HCEC 1CT (cell line): ENCODE measurements at places on chromosomes 3 and 15.

DNA sequence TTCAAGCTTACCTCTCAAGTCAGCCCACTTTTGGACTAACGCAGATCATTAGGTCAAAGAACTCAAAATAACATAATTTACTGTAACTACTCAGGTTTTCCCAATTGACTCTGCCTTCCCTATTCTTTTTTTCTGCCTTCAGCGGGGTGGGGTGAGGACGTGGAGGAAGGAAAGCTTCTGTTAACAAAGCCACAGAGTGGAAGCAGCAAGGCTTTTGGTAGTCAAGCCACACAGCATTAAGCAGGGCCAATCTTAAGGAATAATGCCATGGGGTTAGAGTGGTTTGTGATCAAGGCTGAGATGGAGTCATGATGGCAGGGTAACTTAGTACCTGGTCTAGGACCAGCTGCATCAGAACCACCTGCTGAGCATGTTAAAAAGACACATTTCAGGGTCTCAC, 277.5 kb downstream of the TIGIT start:
- DNase-seq: no peak

- DNase-seq: no peak
Observed at GRCh38 chr15:89551550-89551949, 23.7 kb upstream of the TICRR start.

- no peak for DNase-seq
Observed at GRCh38 chr3:170205302-170205701, 16.9 kb upstream of the PRKCI start.

DNA sequence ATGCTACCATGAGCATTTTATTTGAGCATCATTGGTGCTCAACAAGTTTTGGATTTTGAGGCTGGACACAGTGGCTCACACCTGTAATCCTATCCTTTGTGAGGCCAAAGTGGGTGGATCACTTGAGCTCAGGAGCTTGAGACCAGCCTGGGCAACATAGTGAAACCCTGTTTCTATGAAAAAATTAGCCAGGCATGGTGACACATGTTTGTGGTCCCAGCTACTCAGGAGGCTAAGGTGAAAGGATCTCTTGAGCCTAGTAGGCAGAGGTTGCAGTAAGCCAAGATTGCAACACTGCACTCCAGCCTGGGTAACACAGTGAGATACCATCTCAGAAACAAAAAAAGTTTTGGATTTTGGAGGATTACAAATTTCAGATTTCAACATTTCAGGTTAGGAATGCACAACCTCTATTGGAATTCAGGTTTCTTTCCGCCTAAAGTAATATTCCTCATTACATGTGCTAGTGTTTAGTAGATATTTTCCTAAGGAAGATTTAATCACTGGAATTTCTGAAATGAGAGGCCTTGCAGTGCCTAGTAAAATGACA, 27.6 kb downstream of the CNOT10 start:
- DNase-seq: no peak

- peak; percentile 26 for DNase-seq
Observed at GRCh38 chr3:27589795-27590194, 105.6 kb upstream of the SLC4A7 start.

DNA sequence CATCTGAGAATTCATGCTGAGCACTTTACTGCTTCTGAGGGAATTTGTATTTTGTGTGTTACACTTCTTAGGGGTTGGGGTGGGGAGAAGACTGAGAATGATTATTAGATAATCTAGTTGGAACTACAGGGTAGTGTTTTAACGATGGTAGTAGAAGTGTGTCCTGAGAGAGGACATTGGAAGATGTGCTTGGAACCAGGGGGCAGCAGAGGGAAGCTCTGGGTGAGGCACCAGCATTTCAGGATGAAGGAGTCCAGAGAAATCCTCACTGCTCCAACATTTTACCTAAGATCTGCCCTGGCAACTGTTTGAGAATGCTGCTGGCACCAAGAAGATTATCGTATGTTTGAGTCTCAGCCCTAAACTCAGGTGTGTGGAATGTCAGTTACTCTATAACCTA, 145.5 kb downstream of the SQOR start:
- no peak for DNase-seq

- peak; percentile 88 for DNase-seq
Observed at GRCh38 chr3:58051196-58051595, 43.0 kb downstream of the FLNB start.

GRCh38 chr15:28184166-28184565, 85.1 kb upstream of the OCA2 start:
- peak; percentile 1 for DNase-seq

DNA sequence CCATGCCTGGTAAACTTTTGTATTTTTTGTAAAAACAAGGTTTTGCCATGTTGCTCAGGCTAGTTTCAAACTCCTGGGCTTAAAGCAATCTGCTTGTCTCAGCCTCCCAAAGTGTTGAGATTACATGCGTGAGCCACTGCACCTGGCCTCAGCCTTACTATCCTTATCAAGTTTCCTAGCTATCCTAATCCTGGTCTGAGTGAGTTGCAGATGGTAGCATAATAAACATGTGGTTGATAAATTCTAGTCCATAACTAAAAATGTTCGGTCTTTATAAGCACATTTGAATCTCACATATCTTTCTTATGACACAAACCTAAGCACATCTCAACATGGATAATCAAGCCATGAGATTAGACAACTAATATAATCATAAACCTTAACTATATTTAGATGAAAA, 18.5 kb downstream of the NPHP3 start:
- no peak for DNase-seq

- DNase-seq: peak; percentile 99
Observed at GRCh38 chr3:150370122-150370602, 37.9 kb upstream of the TSC22D2 start.

- no peak for DNase-seq
Observed at GRCh38 chr3:56681984-56682461, 1.0 kb downstream of the TASOR start.

- no peak for DNase-seq
Observed at GRCh38 chr15:101104141-101104540, 147.7 kb downstream of the CHSY1 start.

GRCh38 chr3:173814809-173815208, 417.3 kb downstream of the NLGN1 start:
- no peak for DNase-seq

- DNase-seq: no peak
Observed at GRCh38 chr15:33987444-33987843, 19.1 kb downstream of the CHRM5 start.

DNA sequence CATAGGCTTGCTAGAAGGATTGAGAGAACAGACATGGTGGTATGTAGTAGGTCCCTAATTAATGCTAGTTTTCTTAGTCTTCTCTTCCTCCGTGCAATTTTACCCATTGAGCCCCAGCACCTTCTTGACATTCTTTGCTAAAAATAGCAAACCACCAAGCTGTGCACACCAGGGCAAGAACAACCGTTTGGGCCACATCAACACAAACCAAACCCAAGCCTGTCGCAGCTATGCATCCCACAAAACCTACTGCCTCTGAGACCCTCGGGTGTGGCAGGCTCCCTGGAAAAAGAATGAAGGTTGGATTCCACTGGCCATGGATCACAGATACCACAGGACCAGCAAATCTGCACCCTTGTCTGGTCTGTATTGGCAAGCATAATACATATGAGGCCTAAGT, 27.1 kb downstream of the HEG1 start:
- DNase-seq: no peak

DNA sequence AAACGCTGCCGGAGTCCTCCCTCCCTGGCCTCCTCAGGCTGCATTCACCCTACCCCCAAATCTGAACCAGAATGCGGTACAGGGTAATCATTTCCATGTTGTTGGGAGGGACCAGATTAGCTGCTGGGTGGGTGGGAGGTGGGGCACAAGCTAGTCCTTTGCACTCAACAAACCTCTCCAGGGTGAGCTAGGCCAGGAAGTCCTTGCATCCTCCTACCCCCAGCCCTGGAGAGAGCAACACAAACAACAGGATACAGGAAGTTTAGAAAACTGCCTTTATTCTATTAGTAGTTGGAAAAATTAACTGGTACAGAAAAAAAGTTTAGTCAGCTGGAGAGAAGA, 702 bp upstream of the GPX1 start:
- peak; percentile 26 for DNase-seq

DNA sequence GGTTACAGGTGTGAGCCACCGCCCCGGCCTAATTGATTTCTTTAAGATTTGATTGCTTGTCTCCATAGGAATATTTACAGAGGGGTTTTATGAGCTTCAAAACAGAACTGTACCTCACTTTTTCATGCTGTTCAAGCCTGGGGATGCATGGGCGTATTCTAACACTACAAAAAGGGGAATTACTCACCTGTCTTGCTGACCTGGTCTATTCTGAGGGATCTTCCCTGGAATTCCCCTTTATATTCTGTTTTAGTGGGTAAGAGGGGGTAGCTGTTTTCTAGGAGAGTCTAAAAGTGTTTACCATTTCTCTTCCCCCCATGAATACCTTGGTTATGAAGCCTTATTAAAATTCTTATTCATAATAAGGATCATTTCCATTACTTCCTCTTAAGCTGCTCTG, 48.1 kb downstream of the NME9 start:
- no peak for DNase-seq

GRCh38 chr3:111618945-111619344, 23.8 kb upstream of the ZBED2 start:
- no peak for DNase-seq

- DNase-seq: peak; percentile 96
Observed at GRCh38 chr15:82093774-82094211, 48.0 kb upstream of the MEX3B start.

GRCh38 chr3:42057561-42058211, 33.5 kb upstream of the TRAK1 start:
- no peak for DNase-seq

DNA sequence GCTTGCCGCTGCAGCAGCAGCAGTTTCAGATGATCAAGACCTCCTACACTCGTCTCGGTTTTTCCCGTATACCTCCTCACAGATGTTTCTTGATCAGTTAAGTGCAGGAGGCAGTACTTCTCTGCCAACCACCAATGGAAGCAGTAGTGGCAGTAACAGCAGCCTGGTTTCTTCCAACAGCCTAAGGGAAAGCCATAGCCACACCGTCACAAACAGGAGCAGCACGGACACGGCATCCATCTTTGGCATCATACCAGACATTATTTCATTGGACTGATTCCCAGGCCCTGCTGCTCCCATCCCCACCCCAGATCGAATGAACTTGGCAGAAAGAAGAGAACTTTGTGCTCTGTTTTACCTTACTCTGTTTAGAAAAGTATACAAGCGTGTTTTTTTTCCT, 17.6 kb downstream of the CALML4 start:
- peak; percentile 48 for DNase-seq

DNA sequence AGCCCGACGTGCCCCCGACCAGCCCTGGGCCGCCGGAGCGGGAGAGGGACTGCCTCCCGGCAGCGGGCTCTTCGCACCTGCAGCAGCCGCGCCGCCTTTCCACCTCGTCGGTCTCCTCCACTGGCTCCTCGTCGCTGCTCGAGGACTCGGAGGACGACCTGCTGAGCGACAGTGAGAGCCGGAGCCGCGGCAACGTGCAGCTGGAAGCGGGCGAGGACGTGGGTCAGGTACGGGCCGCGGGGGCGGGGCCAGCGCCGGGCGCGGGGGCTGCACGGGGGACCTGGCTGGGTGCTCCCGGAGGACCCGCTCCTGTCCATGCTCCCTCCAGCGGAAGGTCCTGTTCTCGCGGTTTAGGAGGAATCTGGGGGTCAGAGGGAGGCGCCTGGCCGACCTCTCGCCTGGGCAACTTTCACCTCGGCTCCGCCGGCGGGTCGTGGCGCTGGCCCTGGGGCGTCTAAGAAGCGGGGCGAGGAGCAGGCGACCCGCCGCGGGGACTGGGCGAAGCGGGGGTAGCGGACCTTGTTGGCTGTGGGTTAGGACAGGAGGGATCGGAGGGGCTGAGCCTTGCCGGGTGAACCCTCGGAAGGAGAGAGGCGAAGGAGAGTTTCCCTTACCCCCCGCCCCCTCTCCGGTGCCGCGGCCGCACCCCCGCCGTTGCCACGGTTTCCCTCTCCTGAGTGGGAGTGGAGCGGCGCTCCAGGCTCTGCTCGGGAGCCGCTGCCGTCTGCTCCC, 682 bp downstream of the ITPKA start:
- no peak for DNase-seq

- DNase-seq: no peak
Observed at GRCh38 chr3:125428216-125428830, 53.2 kb upstream of the ZNF148 start.

DNA sequence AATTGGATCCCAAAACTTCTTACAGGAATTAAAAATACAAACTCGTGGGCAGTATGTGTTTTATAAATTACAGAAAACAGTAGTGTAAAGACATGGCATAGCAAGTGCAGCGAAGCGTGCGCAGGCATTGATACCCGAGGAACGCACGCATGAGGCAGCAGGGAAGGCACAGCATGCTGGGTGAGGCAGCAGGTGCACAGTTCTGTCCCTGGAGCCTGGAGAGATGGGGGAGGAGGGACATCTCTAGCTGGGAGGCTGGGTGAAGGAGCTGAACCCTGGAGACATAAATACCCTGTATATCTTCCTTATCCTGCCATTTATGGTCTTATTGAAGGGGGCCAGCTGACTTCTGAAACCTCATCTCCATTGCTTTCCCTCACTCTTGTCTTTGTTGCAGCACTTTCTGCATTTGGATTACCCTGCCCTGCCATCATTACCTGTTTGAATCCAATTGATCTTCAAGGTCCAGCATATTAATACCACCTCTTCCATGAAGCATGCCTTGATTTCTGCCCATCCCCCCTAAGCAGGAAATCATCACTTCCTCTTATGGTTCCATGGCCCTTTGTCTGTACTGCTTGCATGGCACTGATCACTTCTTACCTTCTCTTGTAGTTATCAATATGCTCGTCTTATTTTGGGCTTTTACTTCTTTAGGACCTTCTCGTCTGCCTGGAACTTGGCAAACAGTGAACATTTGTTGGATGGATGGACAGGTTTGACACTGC, 20.5 kb downstream of the LPP start:
- no peak for DNase-seq

- no peak for DNase-seq
Observed at GRCh38 chr3:126402666-126403302, 8.1 kb downstream of the CFAP100 start.

- DNase-seq: no peak
Observed at GRCh38 chr3:71219744-71220638, 363.5 kb downstream of the FOXP1 start.

DNA sequence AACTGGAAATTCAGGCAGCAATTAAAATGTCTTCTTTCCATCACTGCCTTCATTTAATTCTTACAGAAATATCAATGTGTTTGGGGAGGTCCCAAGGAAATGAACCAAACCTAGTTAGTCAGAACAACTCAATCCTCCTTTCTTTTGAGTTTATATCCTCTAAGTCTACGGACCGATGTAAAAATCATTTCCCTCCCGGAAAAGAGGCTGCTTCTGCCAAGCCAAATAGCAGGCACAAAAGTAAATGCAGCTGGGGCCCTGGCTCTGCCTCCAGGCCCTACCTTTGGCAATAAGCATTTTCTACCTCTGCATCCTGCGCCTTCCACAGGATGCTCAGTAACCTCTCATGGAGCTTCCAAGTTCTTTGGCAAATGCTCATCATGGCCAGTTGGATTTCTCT, 122.5 kb upstream of the COL8A1 start:
- no peak for DNase-seq

DNA sequence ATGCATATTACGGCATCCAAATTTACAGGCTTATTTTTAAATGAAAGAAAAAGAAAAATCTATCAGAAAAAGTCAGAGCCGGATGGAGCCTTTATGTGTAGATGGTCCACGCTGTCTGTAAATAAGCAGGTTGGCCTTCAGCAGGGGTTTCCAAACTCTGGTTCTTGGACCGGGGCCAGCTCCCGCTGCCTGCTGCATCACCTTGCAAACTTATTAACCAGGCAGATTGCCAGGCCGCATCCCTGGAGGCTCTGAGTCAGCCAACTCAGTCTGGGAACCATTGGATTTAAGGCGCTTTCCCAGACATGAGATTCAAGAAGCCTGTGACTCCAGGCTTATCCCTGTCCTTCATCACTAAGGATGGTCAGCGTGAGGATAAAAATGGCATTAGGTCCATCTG, 212.4 kb downstream of the OPA1 start:
- DNase-seq: no peak
